ENCODE measurements at places on chromosomes 7 and 10. TPM values are rescaled to one million over a fixed set of nuclear protein-coding genes. Genes with fewer than 3 reads are reported as not detected.
A peak's percentile ranks its signal among the peaks of the same experiment; 100 is the strongest.

Gene FBXL13
- total RNA-seq, result 1.4 TPM

Gene MINDY4
- 27.0 TPM for total RNA-seq

Gene PNLIPRP3
- total RNA-seq, result not detected

Gene CALY
- total RNA-seq, result not detected

Gene ACTR1A
- total RNA-seq, result 116 TPM

Gene ACTL6B
- not detected for total RNA-seq

Gene KNDC1
- not detected for total RNA-seq

Gene OR2A42
- total RNA-seq, result not detected

Gene GIMAP1
- total RNA-seq, result not detected

Gene GIMAP7
- not detected for total RNA-seq

Gene NKX2-3
- 0.59 TPM for total RNA-seq

Gene GBX1
- not detected for total RNA-seq

Gene ANKRD22
- not detected for total RNA-seq

GRCh38 chr10:44233561-44234482 lies 151.1 kb downstream of the CXCL12 start:
- DNase-seq, result peak; percentile 22

GRCh38 chr10:69458430-69459100 lies 7.3 kb downstream of the TSPAN15 start:
- DNase-seq, result peak; percentile 62

- DNase-seq, result peak; percentile 21
Measured at GRCh38 chr10:100827819-100828737, 82.7 kb downstream of the PAX2 start.

DNA sequence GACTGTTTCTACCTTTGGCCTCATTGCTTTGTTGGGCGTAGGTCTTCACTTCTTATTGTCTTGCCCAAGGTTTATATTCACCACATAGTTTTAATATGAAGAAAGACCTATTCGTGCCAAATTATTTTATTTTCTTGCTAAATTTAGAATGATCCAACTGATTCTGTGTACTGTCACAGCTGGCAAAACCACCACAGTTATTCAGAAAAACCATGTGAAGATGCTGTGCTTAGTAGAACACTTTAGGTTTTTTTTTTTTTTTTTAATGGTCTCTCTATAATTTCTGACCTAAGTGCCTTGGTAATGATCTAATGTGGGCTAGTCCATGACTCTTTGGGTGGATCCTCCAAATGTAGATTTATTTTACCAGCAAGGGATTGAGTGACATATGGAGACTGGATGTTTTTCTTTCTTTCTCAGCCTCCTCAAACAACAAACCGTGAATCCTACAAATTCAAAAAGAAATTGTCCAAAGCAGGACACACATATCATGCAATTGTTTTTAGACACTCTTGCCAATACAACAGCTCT lies 243.8 kb downstream of the DYNC1I1 start:
- no peak for DNase-seq

DNA sequence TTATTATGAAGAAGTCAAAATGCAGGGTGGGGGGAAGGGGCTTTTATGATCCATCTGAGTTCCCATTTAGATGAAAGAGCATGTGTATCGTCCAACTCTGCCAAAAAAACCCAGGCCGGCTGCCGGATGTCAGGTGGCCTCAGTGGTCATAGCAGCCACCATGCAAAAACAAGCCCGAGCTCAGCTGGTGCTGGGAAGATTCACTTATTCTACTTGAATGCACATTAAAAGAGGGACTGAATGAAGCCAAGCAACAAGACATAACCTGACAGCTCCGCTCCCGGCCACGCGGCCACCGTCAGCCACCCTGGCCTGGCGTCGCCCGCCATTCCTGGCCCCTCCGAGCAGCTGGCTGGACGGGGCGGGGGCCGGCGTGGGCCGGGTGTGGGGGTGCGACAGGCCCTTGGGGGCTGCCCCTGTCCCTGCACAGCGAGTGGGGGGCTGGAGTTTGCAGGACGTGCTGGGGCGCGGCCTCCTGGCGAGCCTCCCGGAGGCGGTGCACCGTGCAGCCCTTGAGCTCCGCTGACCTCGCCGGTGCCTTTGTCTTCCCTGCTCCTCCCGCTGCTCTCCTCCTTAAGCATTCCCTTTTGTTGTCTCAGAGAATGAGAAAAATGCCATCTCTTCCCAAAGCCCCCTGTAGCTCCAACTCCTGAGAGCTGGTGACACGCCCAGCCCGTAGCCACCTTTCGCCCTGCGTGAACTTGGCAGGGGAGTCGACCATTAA lies 67.8 kb downstream of the EBF3 start:
- DNase-seq, result no peak

DNA sequence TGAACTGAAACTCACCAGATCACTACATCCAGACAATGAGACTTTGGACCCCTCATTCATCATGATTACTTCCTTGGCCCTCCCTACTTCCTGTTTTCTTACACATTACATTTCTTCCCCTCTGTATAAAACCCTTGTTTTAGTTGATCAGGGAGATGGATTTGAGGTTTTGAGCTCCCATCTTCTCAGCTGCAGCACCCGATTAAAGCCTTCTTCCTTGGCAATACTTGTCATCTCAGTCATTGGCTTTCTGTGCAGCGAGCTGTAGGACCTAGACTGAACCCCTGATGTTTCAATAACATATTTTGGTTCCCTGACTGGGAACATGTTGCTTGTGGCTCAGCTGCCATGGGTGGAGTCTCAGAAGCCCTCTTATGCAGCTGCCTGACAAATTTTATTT lies 33.1 kb downstream of the NOLC1 start:
- DNase-seq, result no peak

- peak; percentile 15 for DNase-seq
Measured at GRCh38 chr7:7228967-7229366, 46.6 kb downstream of the C1GALT1 start.

- DNase-seq, result peak; percentile 63
Measured at GRCh38 chr10:3239066-3239919, 66.7 kb upstream of the PITRM1 start.

GRCh38 chr7:157865351-157866165 lies 528.8 kb downstream of the DNAJB6 start:
- no peak for DNase-seq

GRCh38 chr7:23350466-23350865 lies 51.3 kb downstream of the MALSU1 start:
- DNase-seq, result peak; percentile 43

DNA sequence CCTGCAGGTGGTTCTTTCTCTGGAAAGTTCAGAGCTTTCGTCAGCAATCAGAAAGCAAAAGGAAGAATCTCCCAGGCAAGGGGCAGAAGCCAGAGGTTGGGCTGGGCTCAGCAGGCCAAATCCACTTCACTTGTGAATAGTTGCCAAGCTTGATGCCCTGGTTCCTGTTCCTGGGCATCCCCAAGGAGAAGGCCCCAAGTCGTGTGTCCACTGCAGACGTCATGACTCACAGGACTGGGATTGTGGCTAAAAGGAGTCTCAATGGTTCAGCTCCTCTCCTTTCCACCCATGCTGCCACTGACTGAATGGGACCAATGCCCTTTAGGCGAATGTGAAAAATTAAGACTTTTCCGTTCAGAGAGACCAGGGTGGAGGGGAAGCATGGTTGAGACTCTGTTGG lies 38.6 kb upstream of the TRIM8 start:
- peak; percentile 87 for DNase-seq

- DNase-seq, result peak; percentile 12
Measured at GRCh38 chr10:74955796-74956195, 129.4 kb downstream of the KAT6B start.

DNA sequence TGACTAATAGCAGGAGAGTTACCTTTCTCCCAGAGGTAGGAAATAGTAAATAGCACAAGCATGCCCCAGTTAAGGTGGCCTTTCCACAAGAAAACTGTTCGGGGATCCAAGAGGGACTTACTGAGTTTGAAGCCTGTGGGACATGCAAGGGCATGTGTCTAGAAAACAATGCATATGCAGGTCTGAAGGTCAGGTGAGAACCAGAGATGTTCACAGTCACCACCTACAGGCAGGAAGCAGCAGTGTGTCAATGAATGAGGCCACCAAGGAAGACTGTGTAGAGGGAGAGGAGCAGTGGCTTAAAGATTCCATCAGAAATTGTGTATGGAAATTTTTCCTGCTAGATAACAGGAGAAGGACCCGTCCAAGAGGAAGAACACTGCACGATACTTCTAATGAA lies 66.0 kb downstream of the CALD1 start:
- DNase-seq, result peak; percentile 3

DNA sequence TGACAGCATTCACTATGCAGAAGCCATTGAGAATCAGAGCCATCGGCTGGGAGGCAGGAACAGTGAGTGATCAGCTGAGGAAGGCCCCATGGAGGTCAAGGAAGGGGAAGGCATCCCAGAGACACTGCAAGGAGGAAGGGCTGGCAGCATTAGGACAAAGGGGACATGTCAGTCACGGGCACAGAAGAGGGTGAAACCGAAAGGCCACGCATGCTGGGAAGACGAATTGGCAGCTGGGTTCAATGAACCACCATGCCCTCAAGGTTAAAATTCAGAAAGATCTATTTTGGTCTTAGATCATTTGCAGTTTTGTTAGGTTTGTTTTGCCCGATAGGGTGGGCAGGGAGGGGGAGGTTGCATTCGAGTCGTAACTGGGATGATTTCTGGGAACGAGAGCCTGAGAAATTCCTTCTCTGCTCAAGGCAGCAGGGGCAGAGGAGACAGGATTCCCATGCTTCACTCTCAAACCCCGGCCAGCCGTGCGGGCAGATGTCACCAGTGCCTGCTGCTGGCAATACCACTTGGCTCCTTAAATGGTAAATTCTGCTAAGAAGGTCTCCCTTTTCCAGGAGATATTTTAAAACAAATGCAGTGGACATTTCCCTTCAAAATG lies 57.7 kb downstream of the ASB13 start:
- DNase-seq, result peak; percentile 76

- no peak for DNase-seq
Measured at GRCh38 chr10:86046845-86047460, 319.6 kb downstream of the GRID1 start.

DNA sequence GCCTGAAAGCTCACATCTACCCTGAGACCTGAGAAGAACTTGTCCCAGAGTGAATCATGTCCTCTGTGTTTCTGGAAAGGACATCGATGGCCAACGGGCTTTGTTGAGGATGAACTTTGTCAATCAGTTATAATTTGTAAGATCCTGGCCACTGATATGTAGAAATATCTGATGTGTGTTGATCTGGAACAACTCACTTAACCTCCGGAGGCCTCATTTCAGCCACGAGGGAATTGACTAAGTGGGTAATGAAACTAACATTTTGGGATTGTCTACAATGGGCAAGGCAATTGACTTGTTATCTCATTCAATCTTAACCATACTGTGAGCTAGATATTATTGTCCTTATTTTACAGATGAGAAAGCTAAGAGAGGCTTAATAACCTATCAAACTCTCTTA lies 468.1 kb upstream of the NRP1 start:
- DNase-seq, result no peak

DNA sequence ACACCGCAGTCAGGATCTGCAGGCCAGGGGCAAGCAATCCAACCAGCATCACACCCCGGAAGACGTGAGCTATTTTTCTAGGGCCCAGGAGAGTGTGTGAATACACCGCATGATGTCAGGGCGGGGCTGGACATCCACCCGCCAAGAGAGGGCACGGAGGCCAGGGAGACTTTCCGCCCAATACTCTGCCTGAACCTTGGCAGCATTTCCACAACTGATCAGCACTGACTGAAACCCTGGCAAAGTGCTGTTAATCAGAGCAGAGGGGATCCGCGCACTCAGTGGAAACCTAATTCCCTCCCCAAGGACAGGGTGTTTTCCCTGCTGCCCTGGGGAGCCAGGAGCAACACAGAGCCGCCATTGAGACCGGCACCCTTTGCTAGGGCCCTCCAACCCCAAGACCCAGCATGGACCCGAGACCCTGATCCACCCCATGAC lies 8.2 kb downstream of the MAD1L1 start:
- DNase-seq, result no peak

- no peak for DNase-seq
Measured at GRCh38 chr7:72753781-72754180, 74.2 kb downstream of the TYW1B start.

DNA sequence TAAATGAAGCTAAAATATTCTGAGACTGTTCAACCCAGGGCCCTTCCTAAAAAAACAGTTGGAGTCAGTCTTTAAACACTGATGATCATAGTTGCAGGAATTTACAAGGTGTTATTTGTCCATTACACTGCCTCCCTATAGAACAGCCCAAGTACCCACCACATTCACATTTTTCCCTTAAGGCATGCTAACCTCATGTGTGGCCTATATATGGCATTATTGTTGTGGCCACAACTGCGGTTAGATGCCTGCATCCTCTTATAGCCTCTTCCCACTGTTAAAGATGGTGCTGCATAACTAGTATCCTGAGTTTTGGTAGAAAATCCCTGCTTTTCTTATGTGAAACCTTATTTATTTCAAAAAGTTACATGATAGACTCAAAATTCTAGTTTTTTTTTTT lies 287.9 kb upstream of the SEMA3A start:
- DNase-seq, result peak; percentile 8

DNA sequence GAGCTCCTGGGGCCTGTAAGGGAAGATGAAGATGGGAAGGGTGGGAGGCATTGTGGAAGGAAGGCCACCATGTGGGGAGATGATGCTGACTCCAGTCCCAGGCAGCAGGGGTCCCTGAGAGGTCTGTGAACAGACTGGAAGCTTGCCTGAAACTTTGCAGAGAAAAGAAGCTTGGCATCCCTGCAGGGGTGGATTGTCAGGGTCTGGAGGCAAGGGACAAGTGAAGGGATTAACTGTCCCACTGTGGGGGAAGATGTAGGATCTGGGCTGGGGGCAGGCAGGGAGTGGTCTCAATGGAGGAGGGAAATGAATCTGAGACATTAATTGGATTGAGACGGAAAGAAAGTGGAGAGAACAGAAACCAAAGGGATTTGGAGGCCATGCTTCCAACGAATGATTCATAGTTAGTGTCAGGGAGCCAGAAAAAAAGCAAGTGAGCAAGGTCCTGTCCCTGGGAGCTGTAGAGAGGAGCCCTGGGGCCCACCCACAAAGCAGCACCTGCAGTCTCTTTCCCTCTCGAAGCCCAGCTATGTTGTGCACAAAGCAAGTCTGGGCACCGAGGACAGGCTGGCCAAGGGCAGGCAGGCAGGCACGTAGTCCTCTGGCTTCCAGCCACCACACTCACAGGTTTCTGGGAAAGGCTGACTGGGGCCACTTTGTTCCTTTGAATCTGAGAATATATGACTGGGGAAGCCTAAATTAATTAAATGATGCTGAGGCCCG lies 4.7 kb upstream of the SLC18A3 start:
- DNase-seq, result no peak

GRCh38 chr7:91079487-91079886 lies 184.7 kb upstream of the FZD1 start:
- no peak for DNase-seq

DNA sequence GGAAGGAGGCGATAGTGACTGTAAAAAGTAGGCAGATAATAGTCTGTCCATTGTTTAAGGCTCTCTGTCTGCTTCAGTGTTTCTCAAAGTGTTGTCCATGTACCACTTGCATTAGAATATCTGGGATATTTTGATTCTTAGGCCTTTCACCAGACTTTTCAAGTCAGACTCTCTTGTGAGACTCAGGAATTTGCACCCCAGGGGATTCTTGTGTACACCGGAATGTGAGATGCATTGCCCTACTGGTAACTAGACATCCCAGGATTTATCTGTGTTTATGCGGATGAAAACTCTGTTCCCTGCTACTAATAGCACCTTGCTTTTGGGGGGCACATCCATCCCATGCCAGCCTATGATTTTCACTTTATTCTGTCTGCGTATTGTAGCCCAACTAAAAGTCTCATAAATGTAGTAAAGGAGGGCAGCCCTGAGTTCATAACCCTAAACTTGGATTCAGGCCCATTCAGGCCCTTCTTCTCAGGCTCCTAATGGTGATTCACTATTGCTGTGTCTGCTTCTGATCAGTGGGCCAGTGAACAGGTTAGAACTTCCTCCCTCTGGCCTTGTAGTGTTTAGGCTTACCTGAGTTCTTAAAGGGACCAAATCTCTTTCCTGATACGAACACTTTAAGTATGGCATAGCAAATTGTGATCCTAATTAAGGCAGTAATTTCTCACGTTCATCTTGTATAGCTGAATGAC lies 71.8 kb upstream of the RPA3 start:
- DNase-seq, result no peak
